Mucosa of gallbladder (tissue), 1 donor: ENCODE measurements at places on chromosomes 12 and 14. TPM values are rescaled to one million over a fixed set of nuclear protein-coding genes. Genes with fewer than 3 reads are reported as not detected.
A peak's percentile ranks its signal among the peaks of the same experiment; 100 is the strongest.

GRCh38 chr12:12636641-12637040 is 25.0 kb downstream of the CREBL2 start:
- no peak for DNase-seq

GRCh38 chr12:104640956-104641355 is 184.2 kb downstream of the CHST11 start:
- no peak for DNase-seq

DNA sequence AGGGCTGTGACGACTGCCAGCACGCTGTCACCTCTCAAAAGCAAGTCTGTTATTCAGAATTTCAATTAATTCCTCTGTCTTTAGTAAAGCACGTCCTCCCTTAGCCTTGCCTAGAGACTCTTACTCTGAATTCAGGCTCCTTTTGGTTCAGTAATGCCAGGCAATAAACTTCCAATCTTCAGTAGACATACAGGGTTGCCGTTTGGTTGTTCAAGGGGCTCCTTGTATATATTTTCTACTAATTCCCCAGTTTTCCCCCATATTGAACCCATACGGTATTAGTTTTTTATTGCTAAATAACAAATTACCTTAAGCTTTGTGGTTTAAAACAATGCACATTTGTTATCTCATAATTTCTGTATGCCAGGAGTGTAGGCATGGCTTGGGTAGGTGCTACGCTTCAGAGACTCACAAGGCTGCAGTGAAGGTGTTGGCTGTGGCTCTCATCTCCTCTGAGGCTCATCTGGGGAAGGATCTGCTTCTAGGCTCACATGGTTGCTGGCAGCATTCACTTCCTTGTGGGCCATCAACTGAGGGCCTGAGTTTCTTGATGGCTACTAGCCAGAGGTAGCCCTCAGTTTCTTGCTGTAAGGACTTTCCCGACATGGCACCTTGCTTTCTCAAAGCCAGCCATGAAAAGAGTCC is 7.3 kb upstream of the CLECL1 start:
- DNase-seq = no peak

Gene LTBR
- total RNA-seq = 180 TPM

DNA sequence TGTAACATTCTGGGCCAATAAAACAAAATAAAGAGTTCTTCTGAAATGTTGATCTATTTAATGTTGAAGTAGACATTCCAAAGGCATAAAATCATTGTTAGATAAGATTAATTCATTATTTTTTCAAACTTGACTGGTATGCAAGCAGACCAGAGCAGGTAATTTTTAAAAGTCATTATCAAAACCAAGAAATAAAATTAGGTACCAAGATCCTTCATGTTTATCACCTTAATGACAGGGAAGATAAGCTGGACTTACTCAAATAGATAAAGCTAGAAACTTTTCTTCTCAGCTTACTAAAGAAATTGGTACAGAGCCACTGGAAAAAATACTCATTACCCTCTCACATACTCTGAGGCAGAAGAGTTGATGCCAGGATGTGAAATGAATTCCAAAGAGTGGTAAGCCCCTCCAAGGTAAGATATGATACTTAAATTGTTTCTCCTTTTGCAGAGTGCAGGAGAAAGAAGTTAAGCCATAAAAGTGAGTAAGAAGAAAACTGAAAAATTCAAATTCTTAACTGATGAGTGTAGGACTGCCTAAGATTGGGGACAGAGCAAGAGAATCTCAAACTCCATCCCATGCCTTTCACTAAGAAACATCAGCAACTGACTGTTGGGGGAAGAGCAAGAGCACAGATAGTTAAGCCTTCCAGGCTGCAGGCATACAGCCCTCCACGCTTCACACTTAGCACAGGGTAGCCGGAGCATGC is 111.9 kb downstream of the SLC41A2 start:
- no peak for DNase-seq

- no peak for DNase-seq
Measured at GRCh38 chr12:24036438-24037216, 87.2 kb upstream of the SOX5 start.

GRCh38 chr14:44053422-44053821 is 453.7 kb downstream of the FSCB start:
- no peak for DNase-seq

GRCh38 chr12:123849517-123849916 is 87.4 kb downstream of the DNAH10 start:
- DNase-seq = no peak

Gene DCN
- 387 TPM for total RNA-seq

DNA sequence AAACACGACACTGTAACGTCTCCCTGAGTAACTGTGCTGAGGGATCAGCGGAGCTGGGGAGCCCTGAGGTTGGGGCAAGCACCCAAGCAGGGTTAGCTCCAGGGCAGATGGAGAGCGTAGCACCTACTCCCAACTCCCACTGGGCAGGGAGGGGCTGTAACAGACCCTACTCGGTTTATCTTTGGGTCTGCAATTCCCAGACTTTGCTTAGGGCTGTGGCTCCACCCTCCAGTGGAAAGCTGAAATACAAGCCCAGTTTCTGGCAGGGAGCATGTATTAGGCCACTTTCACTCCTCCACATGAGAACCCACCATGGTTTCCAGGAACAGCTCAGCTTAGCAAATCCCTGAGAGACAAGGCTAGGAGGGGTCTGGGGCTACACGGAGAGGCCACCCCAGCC is 17.3 kb upstream of the TC2N start:
- no peak for DNase-seq

Gene TPH2
- not detected for total RNA-seq

Gene MGP
- 223 TPM for total RNA-seq

DNA sequence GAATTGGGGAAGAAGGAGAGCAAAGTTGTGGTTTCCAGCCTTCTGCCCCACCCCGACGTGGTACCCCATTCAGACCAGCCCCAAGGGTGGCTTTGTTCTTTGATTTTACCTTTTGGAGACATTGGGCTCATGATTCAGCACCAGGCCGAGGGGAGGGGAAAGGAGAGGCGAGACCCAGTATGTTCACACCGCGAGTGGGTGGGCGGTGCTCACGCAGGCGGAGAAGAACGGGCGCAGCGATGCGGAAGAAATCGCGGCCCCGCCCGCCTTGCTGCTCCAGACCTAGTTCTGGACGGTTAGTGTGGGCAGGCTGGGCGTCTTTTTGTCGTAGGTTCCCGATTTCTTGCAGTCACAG is 963 bp downstream of the ATL1 start:
- peak; percentile 81 for DNase-seq

Gene DLGAP5
- 1.2 TPM for total RNA-seq

Gene RFX4
- 0.26 TPM for total RNA-seq

DNA sequence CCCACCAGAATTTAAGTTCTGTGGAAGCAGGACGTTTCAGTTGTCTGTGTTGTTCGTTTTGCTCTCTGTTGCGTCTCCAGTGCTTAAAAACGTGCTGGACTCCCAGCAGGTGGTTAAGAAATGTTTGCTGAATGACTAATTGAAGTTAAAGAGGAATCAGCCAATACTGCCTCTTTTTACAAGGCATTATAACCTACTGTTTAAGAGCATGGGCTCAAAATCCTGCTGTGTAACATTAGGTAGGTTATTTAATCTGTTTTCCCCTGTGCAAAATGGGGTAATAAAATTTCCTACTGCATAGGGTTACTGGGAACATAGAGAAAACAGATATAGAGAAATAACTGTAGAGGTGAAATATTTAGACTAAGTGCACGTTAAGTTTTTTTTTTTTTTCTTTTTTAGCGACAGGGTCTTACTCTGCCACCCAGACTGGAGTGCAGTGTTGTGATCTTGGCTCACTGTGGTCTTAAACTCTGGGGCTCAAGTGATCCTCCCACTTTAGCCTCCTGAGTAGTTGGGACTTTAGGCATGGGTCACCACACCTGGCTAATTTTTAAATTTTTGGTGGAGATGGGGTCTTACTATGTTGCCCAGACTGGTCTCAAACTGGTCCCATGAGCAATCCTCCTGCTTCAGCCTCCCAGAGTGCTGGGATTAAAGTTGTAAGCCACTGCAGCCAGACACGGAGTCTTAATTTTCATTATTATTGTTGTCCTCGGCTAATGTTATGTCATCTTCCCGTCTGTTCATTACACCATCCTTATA is 139.4 kb upstream of the PRICKLE1 start:
- no peak for DNase-seq

DNA sequence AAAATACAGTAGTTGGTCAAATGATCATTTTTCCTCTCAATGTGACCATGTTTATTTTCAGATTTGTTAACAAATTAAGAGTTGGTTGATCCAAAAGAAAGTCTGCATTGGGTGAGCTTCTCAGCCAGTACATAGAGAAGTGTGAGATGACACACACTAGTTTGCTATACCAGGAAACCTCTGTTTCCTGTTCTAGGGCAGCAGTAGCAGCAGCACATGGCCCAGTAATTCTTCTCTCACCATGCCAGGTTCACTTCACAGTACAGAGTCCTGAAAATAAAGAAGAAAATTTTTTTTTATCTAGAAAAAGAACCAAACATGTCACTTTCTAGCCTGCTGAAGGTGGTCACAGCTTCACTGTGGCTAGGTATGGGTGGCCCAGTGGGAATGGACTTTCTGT is 250.2 kb upstream of the OR4E1 start:
- no peak for DNase-seq

Gene MUCL1
- not detected for total RNA-seq

- peak; percentile 31 for DNase-seq
Measured at GRCh38 chr12:24233519-24234246, 284.2 kb upstream of the SOX5 start.

Gene BIN2
- total RNA-seq = 9.8 TPM

DNA sequence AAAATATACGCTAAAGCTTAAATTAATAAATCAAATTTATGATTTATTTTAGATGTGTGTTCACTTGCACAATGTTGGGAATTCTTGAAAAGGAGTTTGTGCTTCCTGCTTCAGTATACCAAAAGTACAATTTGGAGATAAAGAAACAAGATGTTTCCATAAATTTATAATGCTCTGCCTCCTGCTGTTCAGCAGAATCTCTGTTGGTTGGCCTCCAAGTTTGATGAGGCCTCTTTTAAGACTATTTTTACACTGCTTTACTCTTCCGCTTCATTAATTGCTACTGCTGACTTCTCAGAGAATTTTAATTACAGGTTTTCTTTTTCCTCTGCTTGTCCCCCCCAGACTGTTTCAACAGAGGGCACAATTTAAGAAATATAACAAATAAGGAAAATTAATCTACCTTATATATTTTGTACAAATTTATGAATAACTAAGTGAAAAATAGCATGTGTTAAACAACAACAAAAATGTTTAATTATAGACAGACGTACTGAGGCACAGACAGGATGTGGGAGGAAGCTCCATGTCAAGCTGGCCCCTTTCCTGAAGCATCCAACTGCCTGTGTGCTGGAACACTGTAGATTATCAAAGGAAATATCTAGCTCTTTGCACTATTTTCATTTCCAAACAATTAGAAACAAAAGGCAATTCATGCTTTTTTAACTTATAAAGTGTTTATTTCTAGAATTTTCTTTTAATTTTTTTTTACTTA is 83.9 kb downstream of the PIK3C2G start:
- DNase-seq = no peak

GRCh38 chr14:30291216-30291615 is 267.7 kb upstream of the G2E3 start:
- DNase-seq = no peak

Gene KLRK1
- total RNA-seq = 5.0 TPM

Gene RND1
- total RNA-seq = 14.6 TPM

GRCh38 chr14:94485944-94486841 is 10.2 kb upstream of the SERPINA9 start:
- DNase-seq = peak; percentile 34

DNA sequence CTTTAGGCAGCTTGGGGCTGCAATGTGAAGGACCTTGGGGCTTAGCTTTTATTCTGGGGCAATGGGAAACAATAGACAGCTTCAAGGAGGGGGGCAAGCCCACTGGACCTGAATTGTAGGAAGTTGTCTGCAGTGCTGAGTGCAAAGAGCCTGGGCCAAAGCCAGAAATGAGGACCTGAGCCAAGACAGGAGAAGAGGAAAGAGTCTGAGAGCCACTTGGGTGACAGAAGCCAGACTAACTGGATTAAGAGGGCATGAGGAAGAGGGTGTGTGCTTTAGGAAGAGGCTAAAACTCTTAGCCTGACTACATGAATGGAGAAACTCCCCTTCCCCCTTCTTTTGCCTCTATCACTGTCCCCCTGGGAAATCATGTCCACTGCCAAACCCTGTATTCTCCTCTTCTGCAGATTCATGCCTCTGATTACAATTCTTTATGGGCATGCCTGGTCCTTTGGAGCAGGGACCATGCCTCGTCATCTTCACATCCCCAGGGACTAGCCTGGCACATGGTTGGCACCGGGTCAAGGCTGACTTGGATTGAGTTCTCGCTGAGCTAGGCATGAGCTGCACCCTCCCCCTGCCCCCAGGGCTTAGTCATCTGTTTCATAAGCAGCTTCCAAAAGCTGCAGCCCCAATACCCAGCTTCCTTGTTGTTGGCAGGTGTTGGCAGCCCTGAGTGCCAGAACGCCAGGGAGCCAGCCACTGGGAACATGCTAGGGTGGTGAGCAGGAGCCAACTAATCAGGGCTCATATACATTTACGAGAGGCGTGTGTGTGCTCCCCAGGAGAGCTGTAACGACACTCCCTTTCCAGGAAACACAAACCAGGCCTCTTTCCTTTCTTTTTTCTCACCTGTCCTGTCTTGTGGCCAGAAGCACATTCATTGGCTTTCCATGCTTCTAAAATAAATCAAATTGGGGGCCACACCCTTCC is 27.7 kb upstream of the JDP2 start:
- peak; percentile 94 for DNase-seq

GRCh38 chr14:75238756-75239455 is 39.7 kb upstream of the FOS start:
- no peak for DNase-seq

- DNase-seq = no peak
Measured at GRCh38 chr12:63387771-63388170, 236.8 kb upstream of the AVPR1A start.

GRCh38 chr12:51217133-51217967 is 512 bp downstream of the POU6F1 start:
- DNase-seq = peak; percentile 40

- no peak for DNase-seq
Measured at GRCh38 chr12:121170151-121170550, 37.5 kb downstream of the P2RX7 start.

Gene NEUROD4
- total RNA-seq = not detected

Gene NYNRIN
- total RNA-seq = 30.6 TPM
